ENCODE measurements at places on chromosomes 16 and 17.

- no peak for DNase-seq
These were observed 392 bp upstream of the ABHD15 start for GRCh38 chr17:29567304-29567553.

- DNase-seq, result no peak
These were observed 27.9 kb upstream of the BCAR1 start for GRCh38 chr16:75279305-75279704.

GRCh38 chr17:58541249-58541648, 26.8 kb upstream of the MTMR4 start:
- no peak for DNase-seq

- no peak for DNase-seq
These were observed 47.8 kb upstream of the SLC47A1 start for GRCh38 chr17:19485800-19486340.

DNA sequence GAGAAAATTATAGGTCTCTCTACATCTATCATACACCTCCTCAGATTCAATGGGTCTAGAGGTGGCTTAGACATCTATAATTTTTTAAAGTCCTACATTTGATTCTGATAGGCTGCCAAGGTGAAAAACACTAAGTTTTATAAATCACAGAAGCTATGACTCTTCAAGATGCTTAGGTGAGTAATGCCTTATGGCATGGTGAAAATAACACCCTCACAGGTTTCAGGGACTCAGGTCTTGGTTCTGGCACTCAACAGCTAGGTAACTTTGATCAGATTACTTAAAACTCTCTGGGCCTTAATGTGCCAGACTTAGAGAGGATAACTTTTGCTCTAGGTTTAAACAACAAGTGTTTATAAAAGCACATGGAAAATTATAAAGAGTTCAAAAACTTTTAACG, 2.0 kb upstream of the COX10 start:
- DNase-seq, result no peak

DNA sequence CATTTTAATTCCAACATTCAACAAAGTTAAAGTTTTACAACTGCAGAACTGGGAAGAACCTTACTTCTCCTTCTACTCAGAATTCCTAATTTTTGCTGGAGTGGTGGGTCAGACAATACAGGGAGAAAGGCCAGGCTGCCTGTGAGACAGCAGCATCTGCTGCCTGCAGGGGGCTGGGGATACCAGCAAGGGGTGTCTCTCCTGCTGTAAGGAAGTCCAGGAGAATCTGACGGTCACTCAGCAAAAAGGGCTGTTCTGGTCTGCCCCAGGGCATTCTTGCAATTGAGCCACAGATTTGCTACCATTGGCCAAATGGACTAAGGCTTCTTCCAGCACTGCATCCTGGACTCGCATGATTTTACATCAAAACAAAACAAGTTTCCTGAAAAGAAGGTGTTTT, 426.6 kb upstream of the CDH11 start:
- no peak for DNase-seq

- DNase-seq, result no peak
These were observed 6.0 kb upstream of the GRB2 start for GRCh38 chr17:75411328-75412067.

DNA sequence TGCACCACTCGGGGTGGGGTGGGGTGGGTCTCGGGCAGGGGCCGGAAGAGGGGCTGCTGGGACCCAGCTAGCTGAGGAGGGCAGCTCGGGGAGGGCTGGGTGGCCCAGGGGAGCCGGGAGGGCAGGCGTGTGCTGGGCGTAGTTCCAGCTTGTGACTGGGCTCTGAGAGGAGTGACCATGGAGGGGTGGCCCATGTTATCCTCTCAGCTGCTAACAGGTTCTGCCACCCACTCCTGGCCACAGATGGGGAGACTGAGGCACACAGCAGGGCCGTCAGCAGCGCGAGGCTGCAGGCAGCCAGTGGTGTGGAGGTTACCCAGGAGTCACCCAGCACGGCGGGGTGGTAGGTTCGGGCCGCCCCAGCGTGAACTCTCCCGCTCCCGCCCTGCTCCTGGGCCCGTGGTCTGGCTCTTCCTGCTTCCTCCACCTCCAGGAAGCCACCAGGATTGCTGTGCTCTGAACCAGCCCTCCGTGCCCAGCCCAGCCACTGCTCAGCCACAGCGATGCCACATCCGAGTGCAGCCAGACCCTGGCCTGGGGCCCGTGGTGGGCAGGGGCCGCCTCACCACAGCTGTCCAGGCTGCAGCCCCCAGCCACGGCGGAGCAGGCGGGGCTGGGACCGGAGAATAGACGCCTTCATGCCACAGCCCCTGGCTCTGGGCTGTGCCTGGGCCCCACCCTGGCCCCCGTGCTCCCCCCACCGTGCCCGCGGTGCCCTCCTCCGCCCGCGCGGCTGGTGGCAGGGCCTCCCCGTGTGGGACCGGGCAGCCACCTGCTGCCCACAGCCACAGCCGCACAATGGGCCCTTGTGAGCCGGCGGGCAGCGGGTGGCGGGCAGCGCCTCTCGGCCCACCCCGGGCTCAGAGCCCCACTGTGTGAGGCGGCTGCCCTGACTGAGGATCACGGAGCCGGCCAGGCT, 26.3 kb upstream of the SSTR5 start:
- no peak for DNase-seq

GRCh38 chr16:88012360-88012759, 61.1 kb downstream of the BANP start:
- DNase-seq, result no peak

GRCh38 chr17:37089956-37090355, 141.2 kb downstream of the AATF start:
- DNase-seq, result peak; percentile 38

GRCh38 chr16:5296176-5296575, 198.6 kb upstream of the EEF2KMT start:
- no peak for DNase-seq

- DNase-seq, result no peak
These were observed 112.9 kb upstream of the ZKSCAN2 start for GRCh38 chr16:25370541-25370940.

DNA sequence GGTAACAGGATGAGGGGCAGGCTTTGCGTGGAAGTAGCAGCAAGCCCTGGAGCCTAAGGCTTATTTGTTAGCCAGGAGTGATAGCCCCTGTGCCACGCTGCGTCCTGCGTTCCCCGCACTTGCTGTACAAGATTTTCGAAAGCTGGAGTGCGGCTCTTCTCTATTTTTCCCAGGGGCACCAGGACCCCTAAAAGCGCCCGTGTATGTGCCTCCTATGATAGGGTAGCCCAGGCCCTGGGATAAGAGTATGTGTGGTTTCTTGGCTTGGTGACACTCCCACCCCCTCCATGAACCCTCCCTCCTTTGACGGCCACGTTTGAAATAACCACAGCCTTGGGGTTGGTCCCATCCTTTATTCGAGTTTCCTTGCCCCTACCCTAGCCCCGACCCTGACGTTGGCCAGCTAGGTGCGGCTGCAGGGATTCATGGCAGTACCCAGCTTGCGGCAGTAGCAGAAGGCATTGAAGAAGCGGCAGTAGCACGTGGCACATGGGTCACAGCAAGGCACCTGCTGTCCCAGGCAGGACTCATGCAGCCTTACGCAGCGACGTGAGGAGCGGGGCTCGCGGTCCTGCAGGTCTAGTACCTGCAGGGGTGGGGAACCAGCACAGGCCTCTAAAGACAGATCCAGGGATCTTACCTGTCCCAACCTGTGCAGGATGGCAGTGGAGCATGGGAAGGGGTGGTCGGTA, 968 bp downstream of the AGRP start:
- DNase-seq, result no peak

DNA sequence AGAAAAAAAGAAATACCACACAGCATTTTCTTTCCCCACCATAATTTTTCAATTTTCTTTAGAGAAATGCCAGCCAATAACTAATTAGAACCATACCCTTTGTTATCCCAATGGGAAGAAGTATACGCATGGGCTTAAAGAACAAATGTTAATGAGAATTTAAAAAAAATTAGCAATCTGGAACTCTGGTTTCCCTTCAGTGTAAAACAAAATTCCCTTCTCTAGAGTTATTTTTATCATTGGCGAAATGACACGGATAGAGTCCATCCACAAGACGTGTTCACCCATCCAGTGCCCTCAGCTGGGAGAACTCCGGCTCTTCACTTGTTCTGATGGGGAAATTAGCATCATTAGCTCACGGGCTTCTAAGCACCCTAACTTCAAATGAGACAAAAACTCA, 3.3 kb downstream of the NXN start:
- DNase-seq, result no peak

DNA sequence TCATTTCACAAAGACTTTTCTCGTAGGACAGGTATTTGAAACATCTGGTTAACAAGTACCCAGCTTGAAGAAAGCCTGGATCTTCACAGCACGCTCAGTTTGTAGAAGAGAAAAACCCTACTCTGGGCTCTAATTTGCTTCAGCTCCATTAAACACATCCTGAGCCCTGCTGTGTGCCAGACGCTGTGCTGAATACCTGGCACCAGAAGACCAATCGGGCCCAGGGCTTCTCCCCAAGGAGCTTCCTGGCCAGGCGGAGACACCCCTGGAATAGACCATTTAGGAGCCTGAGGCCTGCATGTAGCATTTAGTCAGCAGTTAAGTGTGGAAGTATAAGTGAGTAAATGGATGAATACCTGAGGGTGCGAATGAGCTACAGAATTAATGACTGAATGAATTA, 8.9 kb upstream of the ABAT start:
- DNase-seq, result no peak

GRCh38 chr16:86566601-86566965, at the start of gene FOXC2:
Gene FOXC2, plus strand, starts transcription at chr16:86566829. Its CDS starts 507 bp downstream, at chr16:86567336.
- DNase-seq, result no peak

GRCh38 chr16:85656351-85657266, 32.1 kb downstream of the GINS2 start:
- DNase-seq, result no peak

DNA sequence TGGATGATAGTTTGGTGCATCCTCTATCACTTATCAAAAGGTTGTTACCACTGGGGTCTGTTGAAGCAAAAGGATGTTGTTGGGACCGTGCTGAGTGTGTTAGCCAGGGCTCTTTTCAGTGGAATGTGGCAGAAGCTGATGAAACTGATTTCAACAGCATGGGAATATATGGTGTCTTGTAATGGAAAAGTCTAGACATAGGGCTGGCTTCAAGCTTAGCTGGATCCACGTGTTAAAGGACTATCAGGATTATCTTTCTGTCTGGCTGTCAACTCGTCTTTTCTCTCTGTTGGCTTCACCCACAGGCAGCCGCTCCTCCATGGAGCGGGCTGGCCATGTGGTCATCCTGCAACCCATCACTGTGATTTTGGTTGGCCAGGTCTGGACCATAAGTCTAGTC, 8.7 kb downstream of the SNX29 start:
- no peak for DNase-seq

DNA sequence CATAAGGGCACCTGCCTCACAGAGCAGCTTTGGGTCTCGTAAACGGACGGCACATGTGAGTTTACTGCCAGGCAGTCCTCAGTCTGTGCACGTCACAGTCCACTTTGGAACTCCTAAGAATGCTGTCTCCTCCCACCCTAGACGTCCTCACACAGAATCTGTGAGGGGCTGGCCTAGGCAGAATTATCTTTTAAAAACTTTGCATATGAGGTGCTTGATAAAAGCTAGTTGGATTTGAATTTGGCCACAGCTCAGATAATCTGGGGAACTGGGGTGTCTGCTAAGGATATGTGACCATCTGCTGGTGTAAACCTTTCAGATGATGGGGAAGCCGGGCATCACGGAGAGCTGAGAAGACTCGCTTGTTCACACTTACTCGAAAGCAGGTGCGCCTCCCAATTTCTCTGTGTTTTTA, 64.4 kb downstream of the METRNL start:
- no peak for DNase-seq

DNA sequence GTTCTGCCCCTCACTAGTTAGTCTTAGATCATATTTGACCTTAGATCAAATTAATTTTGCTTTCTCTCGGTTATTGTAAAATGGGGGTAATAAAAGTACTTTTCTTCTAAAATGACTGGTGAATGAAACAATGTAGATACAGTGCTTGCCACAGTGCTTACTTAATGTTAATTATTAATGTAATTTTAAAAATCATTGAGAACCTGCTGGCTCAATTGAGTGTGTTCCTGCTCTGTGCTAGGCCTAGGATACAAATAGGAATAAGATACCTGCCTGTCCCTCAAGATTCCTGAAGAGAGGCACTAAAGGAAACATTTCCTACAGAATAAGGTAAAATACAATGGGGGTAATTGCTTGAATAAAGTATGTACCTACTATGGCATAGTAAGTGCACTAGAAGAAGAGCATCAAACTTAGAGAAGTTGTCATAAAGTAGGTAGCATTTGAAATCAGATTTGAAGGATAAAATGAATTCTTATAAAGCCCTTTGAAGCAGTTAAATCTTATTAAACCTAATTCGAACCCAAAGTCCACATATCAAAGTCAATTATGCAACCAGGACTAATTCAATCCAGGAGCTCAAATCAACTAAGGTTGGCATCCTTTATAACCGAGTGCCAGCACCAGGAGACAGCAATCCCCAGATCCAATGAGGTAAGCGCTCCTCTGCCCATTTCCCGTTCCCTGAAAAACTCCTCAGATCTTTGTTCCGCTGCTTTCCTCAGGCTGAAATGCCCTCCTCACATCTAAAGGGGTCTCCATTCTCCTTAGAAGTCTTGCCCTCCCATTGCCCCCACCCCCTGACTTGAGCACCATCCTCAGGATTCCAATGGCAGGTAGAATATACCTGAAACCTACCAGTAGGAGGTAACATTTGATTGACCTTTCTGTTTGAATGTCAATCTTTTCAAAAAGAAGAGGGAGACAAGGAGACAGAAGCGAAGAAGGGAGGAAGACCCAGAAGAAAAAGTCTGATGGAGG, 2.4 kb upstream of the MED13 start:
- DNase-seq, result no peak

- DNase-seq, result no peak
These were observed 32.5 kb downstream of the RNF135 start for GRCh38 chr17:31003225-31003866.

DNA sequence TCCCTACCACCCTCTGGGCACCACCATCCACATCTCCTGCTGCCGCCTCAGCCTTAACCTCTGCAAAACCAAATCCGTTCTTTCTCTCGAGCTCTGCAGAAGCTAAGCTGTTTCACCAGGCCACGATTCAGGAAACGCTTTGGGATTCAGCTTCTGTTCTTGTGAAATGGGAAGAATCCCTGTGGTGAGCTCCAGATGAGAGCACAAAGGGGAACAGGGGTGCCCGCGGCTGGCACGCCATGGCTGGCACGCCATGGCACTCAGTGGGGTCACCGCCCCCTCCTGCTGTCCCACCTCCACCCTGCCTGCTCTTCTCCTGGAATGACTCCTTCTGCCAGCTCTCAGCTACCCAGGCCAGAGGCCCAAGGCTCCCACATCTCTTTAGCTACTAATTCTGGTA, 5.7 kb downstream of the QPRT start:
- no peak for DNase-seq

- DNase-seq, result no peak
These were observed 251.1 kb downstream of the SEC14L1 start for GRCh38 chr17:77391668-77392375.

GRCh38 chr16:75197522-75198134, 9.3 kb downstream of the CTRB2 start:
- no peak for DNase-seq

GRCh38 chr17:50818921-50819657, 16.3 kb upstream of the WFIKKN2 start:
- no peak for DNase-seq

- no peak for DNase-seq
These were observed 49.7 kb downstream of the EPN2 start for GRCh38 chr17:19286751-19287341.
